ENCODE measurements at places on chromosomes 4 and X.

GRCh38 chrX:110389570-110389969 is 30.9 kb downstream of the RTL9 start:
- DNase-seq, result no peak

DNA sequence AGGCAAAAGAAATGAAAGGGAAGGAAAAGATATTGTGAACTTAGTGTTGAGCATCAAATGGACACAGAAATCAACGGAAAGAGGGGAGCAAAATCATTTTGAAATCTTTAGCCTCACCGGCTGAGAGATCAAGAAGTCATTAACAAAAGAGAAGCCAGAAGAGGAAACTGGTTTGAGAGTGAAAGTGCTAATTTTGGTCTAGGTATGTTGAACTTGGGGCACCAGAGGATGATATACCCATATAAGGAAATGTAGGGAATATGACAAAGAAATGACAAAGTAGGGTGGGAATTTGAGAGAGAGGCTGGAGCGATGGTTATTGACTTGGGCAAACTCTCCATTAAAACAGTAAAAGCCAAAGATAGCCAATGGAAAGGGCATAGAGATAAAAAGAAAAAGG is 183.4 kb upstream of the ATOH1 start:
- no peak for DNase-seq

GRCh38 chr4:174352061-174352819 is 68.5 kb downstream of the CEP44 start:
- DNase-seq, result peak; percentile 50

GRCh38 chr4:55444827-55445226 is 49.1 kb downstream of the TMEM165 start:
- peak; percentile 45 for DNase-seq

DNA sequence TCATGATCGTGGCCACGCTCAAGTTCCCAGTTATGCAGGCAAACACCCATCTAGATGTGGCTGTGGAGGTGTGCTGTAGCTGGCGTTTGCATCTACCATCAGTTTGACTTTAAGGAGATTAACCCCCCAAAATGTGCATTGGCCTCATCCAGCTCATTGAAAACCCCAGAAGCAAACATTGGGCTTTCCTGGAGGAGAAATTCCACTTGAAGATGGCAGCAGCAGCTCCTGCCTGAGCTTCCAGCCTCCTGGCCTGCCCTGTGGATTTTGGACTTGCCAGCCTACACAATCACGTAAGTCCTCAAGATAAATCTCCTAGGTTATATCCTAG is 30.2 kb upstream of the SLC25A6 start:
- no peak for DNase-seq

- DNase-seq, result no peak
Measured at GRCh38 chr4:40173470-40173875, 23.4 kb upstream of the RHOH start.

GRCh38 chr4:116959045-116959444 is 126.3 kb downstream of the TRAM1L1 start:
- DNase-seq, result no peak

DNA sequence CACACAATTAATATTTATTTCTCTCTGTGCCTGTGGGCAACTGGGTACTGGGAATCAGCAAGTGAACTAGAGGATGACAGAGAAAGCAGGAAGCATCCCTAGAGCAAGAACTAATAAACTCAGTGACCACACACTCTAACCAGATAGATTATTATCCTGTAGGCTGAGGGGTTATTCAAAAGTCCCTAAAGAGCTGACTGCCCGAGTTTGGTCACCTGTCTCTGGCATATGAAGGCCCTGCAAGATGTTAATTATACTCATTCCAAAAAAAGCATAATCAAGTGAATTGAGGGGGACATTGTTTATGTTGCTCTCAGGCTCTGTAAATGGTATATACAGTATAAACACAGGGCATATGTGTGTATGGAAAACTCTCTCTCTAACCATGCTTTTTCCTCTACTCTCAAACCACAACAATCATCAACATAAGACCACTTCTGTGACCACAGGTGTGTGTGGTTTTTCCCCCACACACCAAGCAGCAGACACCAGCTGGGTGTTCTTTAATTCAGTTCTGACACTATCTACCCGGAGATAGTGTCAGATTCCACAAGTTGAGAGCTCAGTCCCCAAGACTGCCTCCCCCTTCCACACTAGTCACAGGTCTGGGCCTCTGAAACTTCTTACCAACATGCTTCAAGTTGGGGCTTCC is 6.2 kb upstream of the HPSE start:
- DNase-seq, result no peak

DNA sequence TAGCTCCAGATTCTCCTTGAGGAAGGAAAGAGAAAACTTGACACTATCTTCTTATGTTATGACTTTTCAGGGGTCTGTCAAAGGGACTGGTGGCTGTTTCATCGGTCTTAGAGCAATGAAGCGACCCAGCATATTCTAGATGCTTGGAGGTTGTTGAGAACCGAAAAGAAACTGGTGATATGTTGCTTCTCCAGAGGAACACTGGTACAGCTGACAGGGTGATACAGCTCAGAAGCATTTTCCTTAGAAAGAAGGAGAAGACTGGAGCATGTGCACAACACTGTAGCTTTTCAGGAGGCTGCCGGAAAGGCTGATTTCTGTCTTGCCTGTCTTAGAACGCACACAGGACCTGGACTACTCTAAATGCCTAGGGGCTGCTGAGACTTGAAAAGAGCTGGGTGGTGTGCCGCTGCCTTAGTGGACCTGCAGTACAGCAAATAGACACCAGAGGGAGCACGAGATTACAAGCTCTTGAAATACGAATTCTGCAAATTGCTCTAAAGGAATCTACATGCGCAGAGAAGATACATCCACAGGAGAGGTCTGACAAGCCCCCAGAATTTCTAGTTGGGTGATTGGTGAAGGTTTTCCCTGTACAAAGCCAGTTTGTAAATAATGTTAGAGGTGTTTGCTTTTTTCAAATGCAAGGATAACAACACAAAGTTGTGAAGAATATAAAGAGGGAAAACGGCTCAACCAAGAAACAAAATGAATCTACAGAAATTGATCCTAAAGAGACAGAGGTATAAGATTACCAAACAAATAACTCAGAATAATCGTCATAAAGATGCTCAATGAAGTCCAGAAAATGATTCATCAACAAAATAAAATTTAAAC is 223.1 kb upstream of the DMD start:
- peak; percentile 39 for DNase-seq

GRCh38 chr4:17218786-17219185 is 293.1 kb downstream of the QDPR start:
- DNase-seq, result no peak

GRCh38 chr4:180587379-180587778 is 1655.8 kb upstream of the TENM3 start:
- DNase-seq, result no peak

DNA sequence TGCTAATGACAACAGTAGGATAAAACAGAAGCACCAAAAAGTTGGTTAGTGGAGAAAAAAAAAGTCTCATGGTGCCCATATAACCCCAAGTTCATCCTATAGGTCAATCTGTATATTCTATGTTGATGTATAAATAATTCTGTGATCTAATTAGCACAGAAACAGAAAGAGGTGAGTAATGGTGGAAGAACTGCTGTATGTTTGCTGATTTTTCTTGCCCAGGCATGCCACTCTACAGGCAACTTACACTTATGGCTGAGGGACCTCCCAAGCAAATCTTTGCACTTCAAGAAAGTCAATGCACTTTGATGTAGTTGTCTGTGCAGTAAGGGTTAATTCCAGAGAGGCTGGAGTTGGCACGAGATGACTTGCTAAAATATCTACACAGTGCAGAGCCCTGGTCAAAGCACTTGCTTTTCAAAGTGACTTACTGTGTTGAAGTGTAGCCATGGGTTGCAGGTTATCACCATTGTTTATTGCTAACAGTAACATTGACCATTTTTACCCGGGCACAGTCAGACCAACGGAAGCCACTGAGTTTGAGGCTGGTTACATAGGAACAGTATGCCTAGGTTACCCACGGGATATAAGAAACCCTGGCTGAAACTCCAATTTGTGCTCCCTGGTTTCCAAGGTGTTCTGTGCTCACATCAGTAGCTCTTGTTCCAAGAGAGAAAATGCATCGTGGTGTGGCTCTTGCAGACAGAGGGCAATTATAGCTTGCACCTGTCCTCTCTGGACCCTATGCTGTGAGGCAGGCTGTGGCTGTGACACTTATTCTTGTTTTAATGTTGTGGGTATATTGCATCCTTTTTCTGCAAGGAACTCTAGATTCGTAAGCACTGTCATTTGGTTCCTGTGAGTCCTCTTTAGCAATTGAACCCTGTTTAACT is 141.3 kb upstream of the FTHL17 start:
- no peak for DNase-seq

GRCh38 chr4:75321484-75321883 is 192.7 kb downstream of the RCHY1 start:
- DNase-seq, result no peak

DNA sequence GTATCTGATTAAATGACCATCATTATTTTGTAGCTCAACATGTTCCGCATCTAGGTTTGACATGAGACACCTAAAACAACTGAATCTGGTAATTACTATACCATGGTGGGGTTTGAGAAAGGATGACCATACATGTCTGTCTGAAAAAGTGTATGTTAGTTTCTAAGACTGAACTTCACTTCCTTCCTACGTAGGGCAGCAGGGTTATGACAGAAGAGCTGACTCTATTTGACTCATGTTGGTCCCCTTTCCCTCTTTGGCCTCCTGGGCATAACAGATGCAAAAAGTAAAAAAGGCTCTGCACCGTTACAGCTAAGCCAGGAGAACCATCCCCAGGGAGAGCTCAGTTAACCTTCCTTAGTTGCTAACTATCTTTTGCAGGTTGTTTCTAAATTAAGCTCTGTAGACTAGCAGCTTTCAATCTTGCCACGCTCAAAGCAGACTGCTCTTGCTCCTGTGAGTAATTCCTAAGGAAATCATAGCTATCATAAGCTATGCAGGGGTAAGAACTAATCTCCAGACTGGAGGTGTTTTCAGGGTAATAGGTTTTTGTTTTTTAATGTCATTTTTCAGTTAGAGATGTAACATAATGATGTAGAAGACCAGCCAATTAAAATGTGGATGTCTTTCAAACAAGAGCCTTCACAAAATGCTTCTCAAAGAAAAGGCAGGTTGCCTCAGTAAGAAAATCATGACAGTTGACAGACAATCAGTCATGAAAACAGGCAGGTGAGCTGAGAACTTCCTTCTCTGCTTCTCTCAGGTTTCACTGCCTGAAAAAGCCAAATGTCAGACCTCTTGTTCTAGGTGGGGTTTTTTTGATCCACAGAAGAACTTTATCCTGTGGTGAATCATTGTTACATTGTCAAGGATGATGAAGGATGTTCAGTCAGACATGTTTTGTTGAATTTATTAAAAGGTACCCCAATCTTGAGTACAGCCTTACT is 66.9 kb upstream of the DAPP1 start:
- DNase-seq, result no peak

- no peak for DNase-seq
Measured at GRCh38 chr4:152585023-152585441, 49.1 kb upstream of the FBXW7 start.

DNA sequence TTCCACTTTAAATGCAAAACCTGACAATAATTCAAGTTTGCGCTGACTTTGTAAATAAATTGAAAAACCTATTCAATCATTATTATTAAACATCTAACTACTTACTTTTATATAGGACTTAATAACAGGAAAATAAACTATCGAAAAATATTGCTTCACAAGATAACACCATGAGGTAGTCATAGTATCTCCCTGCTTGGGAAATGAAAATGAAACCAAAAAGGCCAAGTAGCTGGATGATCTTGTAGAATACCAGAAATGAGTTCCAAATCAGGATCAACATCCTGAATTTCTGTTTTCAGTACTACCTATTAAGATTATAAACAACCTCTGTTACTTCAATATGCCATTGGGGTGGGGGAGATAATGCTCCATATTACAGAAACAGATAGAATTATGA is 58.9 kb downstream of the CHIC2 start:
- no peak for DNase-seq

DNA sequence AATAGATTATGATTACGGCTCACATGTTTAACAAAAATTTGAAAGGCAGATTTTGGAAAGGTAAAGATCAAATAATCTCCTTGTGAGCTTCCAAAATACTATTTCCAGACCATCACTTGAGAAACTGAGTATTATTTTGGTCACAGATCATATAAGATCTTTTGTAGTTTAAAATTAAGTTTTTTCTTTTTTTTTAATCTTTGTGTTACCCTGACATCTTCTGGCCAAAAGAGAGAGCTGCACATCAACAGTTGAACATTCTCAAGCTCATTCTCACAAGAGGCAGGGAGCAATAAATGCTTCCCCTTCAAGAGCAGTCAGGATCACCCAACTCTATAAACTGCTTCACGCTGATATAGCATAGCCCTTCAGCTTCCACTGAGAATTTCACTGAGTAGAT is 15.9 kb downstream of the TMEM192 start:
- DNase-seq, result peak; percentile 55

- DNase-seq, result peak; percentile 71
Measured at GRCh38 chrX:12981880-12982279, 7.0 kb downstream of the TMSB4X start.

DNA sequence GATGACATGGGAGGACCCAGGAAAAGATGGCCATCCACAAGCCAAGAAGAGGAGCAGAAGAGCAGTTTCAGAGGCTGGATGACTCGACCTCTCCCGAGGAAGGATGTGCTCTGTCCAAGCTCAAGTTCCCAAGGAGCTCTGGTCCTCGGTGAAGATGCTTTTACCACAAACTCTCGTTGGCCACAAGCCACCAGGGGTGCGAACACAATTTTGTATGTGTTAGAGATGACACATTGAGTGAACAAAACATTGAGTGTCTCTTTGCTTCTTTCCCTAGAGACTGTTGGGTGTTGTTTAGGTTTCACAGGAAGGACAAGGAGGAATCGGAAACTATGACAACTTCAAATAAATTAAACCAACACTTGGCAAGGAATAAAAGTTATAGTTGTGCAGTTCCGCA is 26.3 kb downstream of the FGFBP1 start:
- no peak for DNase-seq

- no peak for DNase-seq
Measured at GRCh38 chr4:1003271-1004070, 8.0 kb upstream of the FGFRL1 start.

DNA sequence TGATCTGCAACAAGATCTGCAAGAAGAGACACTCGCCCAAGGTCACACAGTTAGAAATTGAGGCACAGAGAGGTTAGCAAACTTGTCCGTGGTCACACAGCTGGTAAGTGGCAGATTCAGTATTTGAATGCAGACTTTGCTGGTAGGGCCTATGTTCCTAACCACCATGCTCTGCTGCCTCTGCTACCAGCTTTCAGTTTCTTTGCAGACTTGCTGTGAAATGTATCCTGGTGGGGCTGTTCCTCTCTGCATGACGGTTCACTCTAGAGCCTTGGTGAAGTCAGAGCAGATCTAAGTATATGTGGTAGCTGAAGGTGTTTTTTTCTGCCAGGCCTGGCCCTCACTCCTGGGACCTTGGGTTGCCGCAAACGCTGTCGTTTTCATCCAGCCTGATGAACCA is 87.1 kb downstream of the BEND2 start:
- DNase-seq, result no peak

- no peak for DNase-seq
Measured at GRCh38 chrX:137519459-137519858, 46.5 kb upstream of the ZIC3 start.

DNA sequence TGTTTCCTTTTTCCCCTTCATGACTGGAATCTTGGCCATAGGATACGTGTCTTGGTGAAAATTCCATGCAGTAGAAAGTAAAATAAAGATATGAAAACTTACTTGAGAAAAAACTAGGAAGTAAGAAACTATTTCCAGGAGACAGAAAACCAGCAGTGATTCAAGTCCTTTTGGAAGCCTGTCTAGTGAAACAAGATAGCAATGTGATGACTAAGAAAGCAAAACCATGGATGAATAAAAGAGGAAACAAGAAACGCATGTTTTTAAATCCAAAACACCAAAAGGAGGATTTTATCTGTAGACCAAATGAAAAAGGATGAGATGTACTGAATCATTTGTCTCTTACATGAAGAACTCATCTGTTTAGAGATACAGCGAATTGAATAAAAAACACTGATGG is 1430.0 kb downstream of the ARAP2 start:
- no peak for DNase-seq
